ENCODE measurements at places on chromosomes 1 and 21.

- no peak for DNase-seq
These were observed 60.8 kb upstream of the RNF11 start for GRCh38 chr1:51175278-51175677.

- DNase-seq: no peak
These were observed 170.4 kb downstream of the VAV3 start for GRCh38 chr1:107794571-107794970.

DNA sequence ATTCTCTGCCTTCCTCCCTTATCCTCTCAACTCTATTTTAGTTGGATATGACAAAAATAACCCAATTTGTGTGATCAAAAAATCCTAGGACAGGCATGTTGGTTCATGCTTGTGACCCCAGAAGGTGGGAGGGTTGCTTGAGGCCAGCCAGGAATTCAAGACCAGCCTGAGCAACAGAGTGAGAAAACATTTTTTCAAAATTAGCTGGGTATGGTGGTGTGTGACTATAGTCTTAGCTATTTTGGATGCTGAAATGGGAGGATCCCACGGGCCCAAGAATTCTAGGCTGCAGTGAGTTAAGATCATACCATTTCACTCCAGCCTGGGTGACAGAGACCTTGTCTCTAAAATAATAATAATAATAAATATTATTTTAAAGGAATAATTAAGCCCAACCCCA is 1383.1 kb upstream of the ADGRL2 start:
- peak; percentile 76 for DNase-seq

DNA sequence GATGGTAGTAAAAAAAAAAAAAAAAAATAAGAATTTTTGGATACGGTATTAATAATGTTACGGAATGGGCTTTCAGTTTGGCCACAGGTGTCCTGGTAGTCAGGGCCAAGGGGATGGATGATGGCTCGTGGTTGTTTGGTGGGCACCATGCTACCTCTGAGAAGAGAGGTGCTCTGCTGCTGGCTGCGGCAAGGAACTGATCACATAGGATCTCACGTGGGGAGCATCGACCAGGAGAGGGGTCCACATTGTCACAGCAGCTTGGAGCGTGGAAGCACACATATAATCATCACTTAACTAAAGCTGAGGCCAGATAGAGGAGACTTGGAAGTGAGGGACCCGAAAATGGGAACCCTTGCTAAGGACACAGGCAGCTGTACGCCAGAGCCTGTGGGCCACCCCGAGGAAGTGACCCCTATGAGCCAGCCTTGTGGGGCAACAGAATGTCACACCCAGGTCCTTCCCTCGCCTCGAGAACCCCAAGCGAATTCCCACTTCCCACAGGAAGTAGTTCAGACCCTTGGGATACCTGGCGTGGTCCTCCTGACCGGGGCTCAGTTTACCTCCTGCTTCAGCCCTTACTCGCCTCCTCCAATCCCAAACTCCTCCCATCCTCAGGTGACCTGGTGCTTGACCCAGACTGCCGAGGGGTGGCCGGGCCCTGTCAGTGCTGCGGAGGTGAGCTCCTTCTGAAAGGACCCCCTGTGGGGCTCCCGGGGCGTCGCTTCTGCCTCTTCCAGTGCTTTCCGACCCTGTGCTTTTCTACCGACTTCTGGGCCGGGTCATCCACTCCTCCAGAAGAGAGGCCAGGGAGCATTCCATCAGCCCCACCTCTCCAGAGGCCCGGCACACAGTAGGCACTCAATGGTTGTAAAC is 222.0 kb downstream of the CAMTA1 start:
- no peak for DNase-seq

DNA sequence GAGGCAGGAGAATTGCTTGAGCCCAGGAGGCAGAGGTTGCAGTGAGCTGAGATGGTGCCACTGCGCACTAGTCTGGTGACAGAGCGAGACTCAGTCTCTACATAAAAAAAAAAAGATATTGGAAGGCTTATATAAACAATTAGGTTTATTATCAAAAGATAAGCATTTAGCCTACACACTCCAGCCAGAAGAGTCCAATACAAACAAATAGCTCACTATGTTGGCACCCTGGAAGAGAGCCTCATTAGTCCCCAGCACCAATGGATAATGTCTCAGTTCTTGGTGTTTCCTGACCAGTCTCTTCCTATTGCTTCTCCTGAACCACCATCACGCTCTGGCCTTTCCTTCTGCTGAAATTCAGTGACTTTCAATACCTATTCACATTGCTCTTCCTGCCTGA is 48.6 kb upstream of the ATP1A1 start:
- DNase-seq: no peak

- peak; percentile 89 for DNase-seq
These were observed 386.3 kb upstream of the BEND5 start for GRCh38 chr1:49163031-49163430.

DNA sequence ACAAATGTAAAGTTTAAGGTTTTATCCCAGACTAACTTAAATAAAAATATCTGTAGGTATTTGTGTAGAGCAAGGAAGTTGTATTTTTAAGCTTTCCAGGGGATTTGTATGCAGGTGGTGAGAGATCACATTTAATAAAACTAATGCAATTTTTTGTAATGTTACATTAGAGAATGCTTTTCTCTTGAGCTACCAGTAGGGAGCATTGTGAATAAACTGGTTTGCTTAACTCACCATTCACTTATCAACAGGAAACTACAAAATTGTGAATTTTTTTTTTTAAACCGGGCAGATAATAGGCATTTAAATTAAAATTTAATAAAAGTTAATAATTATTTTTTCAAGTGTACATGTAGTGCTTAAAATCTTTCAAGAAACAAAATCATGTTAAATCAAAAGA is 78.6 kb downstream of the IVNS1ABP start:
- DNase-seq: no peak

DNA sequence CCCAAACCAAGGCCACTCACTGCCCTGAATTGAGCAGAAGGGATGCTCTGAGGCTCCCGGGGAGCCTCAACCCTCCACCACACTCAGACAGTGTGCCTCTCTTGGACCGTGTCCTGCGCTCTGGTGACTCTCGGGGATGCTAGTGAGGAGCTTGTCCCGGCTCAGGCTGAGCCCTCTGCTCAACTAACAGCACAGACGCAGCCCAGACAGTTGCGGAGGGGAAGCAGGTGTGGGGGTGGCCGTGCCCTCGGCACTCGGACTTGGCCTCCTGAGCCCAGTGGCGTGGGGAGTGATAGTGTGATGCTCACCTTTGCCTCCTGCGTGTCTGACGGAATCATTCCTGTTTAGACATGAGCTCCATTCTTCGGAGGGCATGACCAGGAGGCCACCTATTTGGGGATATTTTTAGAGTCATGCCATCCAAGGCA is 15.4 kb upstream of the SLC19A1 start:
- no peak for DNase-seq

DNA sequence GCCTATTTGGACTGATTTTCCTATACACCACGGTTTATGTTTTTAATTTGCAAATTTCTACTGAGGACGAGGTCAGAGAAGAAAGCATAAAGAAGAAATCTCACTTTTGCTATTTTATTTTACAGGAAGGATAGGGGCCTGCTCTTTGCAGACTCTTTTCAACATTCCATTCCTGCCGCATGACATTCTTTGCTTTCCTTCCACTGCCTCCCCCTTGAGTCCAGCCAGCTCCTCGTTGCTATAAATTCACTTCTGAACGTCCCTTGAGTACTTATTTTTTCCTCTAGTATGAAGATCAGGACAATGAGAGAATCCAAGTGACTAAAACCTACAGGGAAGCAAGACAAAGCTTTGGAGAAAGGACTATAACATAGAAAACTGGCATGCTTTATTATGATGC is 53.4 kb upstream of the PTGFR start:
- DNase-seq: peak; percentile 63

DNA sequence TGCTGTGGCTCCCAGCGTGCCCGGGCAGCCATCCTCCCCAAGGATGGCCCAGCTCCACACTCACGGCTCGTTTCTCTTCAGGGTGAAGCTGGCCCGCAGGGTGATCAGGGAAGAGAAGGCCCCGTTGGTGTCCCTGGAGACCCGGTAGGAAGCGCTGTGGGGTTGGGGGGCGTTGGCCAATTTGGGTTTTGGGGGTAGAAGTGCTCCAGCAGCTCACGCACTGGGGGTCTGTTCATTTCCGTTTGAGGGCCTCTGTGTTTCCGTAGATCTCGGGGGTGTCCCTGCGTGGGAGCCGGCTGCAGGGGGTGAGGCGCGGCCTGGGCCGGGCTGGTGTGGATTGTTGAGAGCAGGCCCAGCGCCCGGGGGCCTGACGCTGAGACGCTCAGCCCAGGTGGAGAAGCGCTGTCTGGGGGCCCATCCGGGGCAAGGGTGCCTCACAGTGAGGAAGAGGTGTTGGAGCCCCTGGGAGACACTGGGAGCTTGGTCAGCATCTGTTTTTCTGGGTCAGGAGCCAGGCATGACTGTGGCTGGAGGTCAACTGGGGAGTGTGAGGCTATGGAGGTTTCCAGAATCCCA is 12.6 kb downstream of the COL6A1 start:
- no peak for DNase-seq

GRCh38 chr21:39874206-39874605 is 7.0 kb downstream of the PCP4 start:
- peak; percentile 54 for DNase-seq

DNA sequence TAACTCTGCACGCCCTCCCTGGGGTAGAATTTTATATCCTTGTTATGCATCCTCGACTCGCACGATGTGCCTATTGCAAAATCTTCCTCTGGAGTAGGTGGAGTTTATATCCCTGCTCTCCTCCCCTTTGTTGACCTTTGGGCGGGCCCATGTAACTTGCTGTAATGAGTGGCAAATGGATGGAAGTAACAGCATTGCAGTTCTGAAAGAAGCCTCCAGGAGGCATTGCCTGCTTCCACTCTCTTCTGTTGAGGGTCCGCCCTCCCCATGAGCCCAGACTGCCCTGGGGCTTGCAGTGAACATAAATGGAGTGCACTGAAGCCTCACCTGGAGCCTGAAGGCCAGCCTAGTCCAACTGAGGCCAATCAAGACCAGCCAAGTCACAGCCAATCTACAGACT is 62.2 kb upstream of the GRIK3 start:
- no peak for DNase-seq

GRCh38 chr1:17562375-17562774 is 22.9 kb downstream of the ARHGEF10L start:
- no peak for DNase-seq

DNA sequence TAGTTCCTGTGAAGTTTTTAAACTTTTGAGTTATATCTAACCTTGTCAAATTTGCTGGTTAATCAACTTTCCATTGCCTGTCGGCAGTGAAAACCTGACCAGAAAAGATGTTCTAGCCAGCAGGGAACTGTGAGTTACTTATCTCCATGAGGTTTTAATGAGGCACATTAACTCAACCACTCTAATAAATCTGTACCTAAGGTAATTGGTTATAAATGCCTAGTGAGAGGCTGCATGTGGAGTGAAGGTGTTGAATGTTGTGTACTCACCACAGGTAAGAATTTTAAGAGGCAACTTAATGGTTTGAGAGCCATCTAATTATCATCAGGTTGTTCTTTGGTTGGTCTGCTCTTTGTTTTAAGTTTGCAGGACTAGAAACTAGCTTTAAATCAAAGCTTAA is 138.4 kb upstream of the LHX8 start:
- DNase-seq: no peak

DNA sequence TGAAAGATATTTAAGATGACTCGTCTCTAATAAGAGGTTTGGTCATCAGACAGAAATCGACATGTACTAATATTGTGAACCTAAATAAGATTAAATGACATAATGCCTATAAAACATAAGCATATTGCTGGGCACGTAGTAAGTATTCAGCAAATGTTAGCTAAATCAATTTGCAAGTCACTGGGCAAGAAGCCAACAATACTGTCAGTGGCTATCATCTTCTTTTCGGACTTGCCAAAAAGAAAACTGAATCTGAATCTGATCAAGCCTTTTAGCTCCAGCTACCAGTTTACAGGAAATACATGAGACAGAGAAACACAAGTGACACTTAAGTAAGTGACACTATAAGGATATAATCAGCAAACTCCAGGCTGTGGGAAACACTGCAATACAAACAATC is 46.0 kb downstream of the RPL5 start:
- no peak for DNase-seq

- DNase-seq: peak; percentile 38
These were observed 29.7 kb downstream of the HEYL start for GRCh38 chr1:39609618-39610331.

DNA sequence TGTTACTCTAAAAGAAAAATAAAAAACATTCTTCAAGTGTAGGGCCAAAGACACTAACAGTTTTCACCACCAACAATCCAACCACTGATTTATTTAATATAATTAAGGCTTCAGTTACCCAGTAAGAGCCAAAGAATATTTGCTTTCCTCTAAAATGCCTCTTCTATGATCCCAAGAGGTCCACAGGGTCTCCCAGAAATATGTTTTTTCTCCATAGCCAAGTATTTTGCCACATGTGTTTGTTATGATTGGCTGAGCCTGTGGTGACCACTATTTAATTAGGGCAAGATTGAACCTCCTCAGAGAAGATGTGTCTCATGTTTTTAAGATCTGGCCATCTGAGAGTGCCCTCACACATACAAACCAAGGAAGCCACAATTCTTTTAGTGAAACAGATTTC is 135.9 kb downstream of the TPR start:
- peak; percentile 67 for DNase-seq

DNA sequence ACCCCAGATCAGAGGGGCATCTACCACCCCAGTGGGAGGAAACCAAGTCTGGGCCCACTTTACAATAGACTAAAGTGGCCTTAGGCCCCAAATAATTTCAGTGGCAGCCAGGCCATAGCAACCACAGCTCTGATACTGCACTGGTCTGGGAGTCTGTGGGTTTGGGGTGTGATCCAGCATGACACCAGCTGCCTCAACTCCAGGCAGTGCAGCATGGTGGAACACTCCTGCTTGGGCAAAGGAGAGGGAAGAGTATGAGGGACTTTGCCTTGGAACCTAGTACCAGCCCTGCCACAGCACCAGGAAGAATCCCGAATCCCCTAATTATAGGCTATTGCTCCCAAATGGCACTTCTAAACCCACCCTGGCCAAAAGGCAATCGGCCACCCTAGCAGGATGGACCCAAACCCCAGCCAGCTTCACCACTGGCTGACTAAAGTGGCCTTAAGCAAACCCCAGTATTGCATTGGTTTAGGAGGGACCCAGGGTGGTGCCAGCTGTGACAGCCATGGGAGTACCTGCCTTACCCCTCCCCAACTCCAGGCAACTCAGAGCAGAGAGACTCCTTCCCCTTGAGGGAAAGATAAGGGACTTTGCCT is 47.1 kb downstream of the PACC1 start:
- DNase-seq: no peak
